ENCODE measurements at places on chromosomes 12 and 14. TPM values are rescaled to one million over a fixed set of nuclear protein-coding genes. Genes with fewer than 3 reads are reported as not detected.

The PLEKHG3 gene
- total RNA-seq: 0.17 TPM

The DAD1 gene
- 249 TPM for total RNA-seq

The PLEKHG7 gene
- total RNA-seq: not detected

The PCNX1 gene
- 69.4 TPM for total RNA-seq

The TMEM30B gene
- total RNA-seq: 0.51 TPM

The TMEM263 gene
- total RNA-seq: 81.7 TPM

The ACTN1 gene
- total RNA-seq: 254 TPM

All from fibroblast of lung (primary cell).